Pons (tissue), 1 donor: ENCODE measurements at places on chromosomes 4 and X.

- DNase-seq = peak; percentile 78
These were observed 47.7 kb downstream of the TIGD2 start for GRCh38 chr4:89158884-89159503.

GRCh38 chrX:68997911-68998310 is 167.3 kb downstream of the PJA1 start:
- no peak for DNase-seq

GRCh38 chr4:56048702-56049431 is 100.1 kb downstream of the CEP135 start:
- DNase-seq = peak; percentile 45

GRCh38 chr4:28548136-28548535 is 1687.5 kb downstream of the STIM2 start:
- DNase-seq = no peak

GRCh38 chr4:106993827-106994226 is 42.3 kb downstream of the DKK2 start:
- DNase-seq = no peak

DNA sequence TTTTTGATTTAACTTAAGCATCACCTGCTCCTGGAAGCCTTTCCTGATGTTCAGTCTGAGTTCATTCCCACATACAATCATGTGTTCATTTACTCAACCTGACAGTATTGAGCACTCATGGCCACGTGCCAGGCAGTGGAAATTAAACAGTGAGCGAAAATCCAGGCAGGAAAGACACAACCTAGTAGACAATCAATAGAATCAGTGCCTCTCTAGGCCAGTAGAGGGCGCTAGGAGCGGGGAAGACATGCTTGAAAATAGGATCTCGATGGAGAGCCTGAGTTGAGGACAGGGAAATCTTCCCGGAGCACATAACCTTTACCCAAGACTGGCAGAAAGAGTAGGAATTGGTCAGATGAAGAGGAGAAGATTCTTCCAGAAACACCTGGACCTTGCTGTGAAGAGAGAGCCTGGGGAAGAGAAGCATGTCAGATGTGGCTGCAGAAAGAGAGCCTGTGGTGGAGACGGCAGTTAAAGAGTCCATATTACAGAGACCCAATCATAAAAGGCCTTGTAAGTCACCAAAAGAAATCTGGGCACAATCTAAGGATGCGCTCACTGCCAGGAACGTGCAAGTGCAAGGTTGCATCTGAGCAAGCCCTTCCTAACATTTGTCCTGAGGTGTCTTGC is 103.5 kb downstream of the LDB2 start:
- DNase-seq = peak; percentile 59

DNA sequence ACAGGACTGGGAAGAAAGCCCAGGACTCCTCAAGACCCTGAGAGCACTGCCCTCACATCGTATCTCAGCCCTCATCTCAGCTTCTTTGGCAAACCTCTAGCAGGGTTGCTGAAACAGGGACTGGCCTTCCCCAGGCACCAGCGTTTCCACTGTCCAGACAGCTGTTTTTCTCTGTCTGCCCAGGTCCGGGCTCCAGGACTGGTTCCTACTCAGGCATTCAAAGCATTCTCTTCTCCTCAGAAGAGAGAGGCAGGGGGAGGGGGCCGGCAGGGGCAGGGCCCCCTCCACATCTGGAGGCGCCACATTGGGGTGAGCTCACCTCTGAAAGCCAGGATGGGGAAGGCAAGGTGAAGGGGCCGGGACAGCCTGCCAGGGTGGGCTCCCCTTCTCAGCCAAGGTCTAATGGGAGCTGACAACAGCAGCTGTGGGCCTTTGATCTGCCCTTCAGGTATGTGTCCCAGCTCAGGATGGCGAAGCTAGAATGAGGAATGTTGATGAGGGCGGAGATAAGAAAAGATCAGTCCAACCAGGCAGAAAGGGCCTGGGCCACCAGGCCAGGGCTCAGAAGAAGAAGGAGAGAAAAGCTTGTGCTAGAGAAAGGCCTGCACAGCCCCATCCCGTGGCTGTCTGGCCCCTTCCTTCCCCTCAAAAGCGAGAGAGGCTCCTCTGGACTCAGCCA is 60.4 kb downstream of the PJA1 start:
- DNase-seq = no peak

DNA sequence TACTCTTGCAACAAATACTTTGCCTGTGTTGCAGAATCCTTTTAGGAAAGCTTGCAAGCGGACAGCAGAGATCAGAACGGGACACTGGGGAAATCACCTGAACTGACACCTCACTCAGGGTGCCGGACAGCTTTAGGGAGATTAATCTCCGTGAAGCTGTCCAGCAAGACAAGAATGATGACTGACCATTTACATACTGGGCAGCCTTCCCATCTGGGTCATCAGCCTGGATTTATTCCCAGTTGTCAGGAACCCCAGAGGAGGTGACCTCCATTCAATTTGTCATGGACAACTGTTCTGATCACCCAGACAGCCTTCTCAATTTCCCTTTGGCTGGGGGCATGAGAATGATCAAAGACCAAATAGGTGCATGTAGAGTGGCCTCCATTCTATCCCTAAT is 93.0 kb upstream of the EGFL6 start:
- DNase-seq = no peak

DNA sequence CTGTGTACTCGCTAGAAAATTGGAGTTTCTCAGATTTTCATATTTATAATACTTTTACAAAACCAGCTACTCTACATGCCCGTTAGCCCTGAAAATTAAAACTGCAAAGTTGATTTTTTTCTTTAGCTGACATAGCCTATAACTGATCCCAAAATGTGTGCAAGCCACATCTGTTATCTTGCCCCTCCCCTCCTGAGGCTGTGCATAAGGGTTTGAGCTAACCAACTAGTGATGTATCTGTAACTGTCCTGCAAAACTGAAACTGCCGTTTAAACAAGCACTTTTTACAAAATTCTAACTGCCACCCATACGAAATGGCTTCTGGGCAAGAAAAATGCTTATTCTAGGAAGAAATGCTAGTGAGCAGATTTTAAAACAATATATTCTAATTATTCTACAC is 59.1 kb downstream of the EDNRA start:
- no peak for DNase-seq

DNA sequence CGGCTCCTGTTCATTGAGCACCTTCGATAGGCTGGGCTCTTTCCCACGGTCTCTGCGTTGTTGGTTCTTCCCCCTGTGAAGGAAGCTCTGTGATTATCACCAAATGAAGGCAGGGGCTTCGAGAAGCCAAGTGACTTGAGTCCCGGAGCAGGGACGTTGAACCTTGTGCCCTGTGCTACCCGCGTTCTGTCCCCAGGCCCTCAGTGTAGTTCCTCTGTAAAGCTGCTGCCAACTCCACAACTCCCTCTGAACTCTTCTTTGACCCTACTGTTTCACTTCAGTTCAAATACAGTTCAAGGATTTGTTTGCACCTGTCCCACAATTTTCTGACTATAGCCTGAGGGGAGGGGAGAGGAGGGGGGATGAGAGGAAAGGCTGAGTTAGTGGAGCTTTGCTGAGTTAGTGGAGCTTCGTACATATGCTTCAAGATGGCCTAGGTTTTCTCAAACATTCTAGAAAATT is 635 bp upstream of the PHF8 start:
- peak; percentile 42 for DNase-seq

DNA sequence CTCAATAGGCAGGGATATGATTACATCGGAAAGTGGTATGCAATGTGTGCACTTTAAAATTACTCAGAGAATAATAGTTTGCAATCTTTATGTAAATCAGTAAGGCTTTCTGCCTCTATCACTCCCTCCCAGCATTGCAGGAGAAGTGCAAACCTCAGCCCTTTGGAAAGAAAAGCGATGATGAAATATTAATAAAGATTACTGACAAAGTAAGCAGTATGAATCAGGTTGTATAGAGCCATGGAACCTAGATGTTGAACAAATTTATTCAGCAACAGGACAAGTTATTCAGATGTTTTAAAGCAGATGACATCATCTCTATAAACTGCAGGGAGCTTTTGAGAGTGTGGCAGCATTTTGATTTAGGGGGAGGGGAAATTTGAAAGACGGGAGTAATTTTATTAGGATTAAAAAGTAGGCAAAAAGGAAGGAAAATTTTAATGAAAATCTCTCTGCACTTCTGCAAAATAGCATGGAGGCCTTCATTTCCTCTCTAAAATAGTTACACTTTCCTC is 631.7 kb upstream of the GRIA3 start:
- no peak for DNase-seq

DNA sequence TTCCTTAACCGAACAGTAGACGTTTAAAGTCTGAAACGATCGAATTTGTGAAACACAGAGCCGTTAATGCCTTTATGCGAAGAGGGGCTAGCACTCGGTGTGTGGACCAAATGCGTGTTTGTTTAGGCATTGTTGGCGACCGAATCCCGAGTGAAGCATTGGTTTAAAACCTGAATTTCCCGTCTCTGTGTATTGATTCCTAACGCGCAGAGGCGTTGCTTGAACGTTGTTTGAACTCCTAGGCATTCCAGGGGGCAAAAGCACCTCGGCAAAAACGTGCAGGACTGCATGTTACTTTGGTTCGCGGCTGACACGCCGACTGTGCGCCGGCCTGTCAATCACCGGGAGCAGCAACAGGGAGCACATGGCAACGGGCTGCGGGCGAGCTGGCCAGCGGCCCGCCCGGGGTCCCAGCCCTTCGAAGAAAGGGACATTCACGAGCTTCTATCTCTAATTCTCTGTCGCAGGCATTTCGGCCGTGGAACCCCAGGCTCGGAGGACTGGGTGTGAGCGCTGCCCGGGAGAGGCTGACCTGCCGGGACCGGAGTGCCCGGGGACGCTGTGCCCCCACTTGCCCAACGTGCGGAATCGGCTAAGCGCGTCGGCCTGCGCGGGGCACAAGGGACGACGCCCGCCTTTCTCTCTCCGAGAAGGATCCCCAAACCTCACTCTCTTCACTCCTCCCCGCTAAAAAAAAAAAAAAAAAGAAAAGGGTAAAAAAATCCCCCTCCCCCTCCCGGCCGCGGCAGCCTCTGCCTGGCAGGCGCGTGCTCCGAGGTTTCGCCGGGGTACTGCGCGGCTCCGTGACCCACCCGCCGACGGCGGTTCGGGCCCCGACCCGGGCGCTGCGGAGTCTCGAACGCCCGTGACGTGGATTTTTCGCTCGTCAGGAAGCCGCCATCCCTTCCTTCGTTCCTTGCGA is 810 bp downstream of the SPRY1 start:
- peak; percentile 48 for DNase-seq

DNA sequence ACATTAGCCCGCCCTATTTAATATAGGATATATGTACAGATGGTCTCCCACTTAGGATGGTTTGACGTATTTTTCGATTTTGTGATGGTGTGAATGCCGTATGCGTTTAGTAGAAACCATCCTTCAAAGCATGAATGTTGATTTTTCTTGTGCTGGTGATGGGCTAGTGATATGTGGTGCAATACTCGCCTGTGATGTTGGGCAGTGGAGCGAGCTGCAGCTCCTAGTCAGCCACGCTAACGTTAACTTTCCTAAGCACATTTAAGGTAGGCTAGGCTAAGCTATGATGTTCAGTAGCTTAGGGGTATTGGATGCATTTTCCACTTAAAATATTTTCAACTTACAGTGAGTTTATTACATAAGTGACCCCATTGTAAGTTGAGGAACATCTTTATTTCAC is 36.6 kb upstream of the RHOH start:
- DNase-seq = no peak

- DNase-seq = peak; percentile 1
These were observed 34.8 kb upstream of the USP51 start for GRCh38 chrX:55524487-55524886.

DNA sequence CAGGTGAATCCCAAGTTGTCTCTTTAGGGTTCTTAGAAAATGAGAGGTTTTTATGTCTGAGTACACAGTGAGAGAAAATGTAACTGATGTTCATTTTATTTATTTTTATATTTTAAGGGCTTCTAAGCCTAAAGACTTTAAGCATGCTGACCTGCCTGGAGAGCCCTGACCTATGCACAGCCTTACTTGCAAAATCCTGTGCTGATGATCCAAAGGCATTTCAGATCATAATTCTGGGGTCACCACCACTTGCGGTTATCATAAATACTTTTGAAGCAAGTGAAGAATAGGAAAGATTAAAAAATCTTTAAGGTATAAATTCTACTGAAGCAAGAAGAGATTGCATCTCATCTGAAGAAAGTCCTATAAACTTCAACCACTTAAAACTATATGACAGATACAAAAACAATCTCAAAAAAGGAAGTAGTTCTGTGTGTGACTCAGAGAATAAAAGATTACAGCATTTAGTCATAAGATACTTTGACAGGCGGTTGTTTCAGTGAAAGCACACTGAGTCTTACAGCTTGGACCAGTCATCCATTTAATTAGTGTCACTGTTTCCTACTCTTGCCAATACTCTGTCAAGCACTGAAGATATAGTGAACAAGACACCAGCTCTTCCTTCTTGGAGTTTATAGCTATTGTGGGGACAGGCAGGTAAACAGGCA is 245.2 kb upstream of the DIPK2B start:
- DNase-seq = no peak

GRCh38 chr4:151532001-151532708 is 123.2 kb downstream of the FHIP1A start:
- DNase-seq = no peak

- no peak for DNase-seq
These were observed 306.1 kb upstream of the TAPT1 start for GRCh38 chr4:16532240-16532970.

- no peak for DNase-seq
These were observed at the start of gene ODAM for GRCh38 chr4:70195425-70195824. ODAM (plus strand) TSS chr4:70195725; CDS start chr4:70196544, 819 bp downstream.

DNA sequence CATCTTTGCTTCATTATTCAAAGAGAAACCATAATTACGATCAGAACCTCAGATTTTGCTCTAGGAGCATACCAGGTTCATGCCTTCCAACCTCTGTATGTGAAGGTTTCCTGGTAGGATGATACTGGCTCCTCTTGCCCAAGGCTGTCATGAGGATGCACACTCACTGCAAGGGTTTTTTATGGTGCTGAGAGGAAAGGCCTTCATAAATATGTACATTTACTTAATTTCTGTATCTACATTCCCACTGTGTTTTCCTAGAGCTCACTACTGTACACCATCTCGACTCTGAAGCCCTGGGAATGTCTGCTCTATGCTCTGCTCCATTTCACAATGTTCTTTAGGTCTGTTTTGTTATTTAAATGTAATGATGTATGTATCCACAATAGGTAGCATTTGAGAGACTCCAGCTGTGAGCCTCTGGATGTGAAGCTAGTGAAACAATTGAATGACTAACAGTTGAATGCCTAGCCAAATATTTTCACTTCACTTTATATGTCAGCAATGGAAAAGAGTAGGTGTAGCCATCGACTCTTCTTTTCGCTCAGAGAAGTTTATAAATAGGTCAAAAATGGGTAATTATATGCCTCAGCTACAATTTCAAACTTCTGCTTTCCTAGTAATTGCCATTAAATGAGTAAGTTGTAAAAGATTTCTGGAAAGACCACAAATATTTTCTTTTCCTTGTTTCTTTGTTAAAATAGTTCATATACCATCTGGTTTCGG is 228.0 kb downstream of the PALLD start:
- DNase-seq = no peak

DNA sequence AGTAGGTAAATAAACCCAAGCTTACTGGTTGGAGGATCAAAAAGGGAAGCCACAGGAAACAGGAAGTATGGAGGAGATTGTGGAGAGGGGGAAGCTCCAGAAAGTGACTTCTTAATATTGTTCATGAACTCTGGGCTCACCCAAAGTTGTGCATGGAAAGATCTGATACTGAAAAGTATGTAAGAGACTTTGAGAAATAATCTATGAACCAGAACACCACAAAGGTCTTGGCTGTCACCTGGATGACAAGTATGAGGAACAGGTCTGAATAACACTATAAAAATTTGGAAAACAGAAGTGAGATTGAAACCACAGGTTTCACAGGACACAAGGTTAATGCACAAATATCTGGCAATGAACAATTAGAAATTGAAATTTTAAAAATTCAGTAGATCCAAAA is 567.4 kb downstream of the INPP4B start:
- no peak for DNase-seq

GRCh38 chr4:77184974-77185373 is 28.0 kb downstream of the CCNG2 start:
- no peak for DNase-seq
